ENCODE measurements at places on chromosomes 4 and X.

GRCh38 chr4:173025131-173025530 lies 143.5 kb upstream of the GALNT7 start:
- DNase-seq, result peak; percentile 94

DNA sequence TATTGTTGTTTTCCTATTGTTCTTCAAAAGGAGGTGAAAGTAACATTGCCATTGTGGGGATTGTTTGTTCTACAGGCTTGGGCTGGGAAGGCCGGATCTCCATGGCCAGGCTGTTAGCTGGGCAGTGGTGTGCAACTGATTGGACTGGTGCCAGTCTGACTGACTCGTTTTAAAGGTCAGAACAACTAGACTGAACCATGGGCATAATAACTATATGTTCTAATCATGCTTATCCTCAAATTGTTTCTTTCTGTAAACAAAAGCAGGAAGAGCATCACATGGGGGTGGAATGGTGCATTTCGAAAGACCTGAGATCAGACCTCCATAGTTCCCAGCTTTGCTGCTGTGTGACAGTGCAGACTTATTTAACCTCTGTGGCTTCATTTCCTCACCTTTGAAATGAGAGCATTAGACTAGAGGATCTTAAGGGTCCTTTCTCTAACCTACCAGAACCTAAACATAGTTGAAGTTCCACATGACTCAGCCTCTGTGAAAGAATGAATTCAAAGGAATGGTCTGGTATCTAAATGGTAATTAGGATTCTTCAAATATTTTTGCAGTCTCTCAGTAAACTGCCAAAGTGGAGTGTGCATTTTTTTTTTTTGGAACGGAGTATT lies 66.7 kb upstream of the PGRMC2 start:
- DNase-seq, result no peak

DNA sequence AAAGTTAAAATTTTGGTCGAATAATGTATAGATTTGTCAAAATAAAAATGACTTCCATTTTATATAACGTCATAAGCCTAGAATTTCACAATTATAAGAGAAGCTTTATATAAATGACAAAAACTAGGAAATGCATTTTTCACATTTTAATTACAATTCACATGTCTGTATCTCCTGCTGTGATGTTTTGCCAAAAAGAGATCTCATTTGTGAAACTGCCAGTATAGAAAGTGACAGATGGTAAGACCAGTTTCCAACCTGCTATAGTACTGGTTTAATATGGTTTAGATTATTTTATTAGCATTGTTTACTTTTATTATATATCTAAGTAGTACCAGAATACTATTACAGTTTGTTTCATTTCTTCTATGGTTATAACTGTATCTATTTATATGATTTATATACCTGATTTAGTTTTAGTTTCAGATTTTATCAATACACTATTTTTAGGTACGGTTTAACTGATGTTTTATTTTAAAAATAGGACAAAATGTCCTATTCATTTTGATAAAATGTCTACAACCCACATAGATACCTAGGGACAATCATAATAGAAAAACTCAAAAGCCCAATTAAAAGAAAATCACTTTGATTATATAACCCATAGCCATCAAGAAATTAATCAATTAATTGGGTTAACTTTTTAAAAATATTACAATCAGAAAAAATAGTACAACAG lies 5.4 kb upstream of the CCSER1 start:
- DNase-seq, result no peak

DNA sequence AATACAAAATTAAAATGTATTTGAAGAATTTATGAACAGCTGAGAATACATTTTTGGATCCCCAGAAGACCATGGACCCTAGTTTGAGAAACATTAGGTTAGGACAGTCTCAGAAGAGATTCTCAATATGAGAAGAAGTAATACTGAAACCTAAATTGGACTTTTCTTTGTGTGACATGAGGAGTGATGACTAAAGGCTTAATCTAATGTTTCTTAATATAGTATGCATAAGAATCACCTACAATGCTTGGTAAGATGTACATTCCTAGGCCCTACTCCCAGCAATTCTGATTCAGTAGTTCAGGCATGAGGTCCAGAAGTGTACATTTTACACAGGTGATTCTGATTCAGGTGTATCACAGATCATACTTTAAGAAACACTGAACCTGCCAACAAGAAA lies 31.6 kb upstream of the HUWE1 start:
- DNase-seq, result no peak

- DNase-seq, result peak; percentile 77
These were observed 136.2 kb downstream of the BTC start for GRCh38 chr4:74658116-74658515.

GRCh38 chr4:154492288-154492687 lies 689 bp upstream of the DCHS2 start:
- no peak for DNase-seq

DNA sequence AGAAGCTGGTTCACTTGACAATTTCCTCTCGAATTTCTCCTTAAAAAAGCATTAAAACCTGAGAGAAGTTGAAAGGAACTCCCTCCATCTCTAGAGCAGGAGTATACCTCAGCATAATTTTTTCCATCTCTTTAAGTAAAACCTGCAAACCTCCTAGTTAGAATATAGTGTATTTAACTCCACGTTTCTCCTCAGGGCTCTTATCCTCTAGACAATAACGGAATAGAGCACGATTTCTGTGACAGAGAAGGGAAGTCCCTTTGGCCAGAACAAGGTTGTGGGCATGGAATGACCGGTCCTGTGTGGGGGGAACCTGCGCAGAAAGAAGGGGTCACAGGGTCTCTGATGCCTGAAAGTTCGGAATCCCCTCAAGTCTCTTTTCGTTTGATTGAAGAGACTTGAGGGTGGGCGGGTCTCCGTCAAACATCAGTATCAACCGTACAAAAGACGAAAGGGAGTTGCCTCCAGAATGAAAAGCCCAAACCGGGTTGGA lies 697 bp downstream of the ZNF280C start:
- DNase-seq, result no peak

GRCh38 chrX:150693725-150694574 lies 754 bp downstream of the MTMR1 start:
- DNase-seq, result peak; percentile 67

- no peak for DNase-seq
These were observed 281.7 kb upstream of the PITX2 start for GRCh38 chr4:110904435-110905065.

DNA sequence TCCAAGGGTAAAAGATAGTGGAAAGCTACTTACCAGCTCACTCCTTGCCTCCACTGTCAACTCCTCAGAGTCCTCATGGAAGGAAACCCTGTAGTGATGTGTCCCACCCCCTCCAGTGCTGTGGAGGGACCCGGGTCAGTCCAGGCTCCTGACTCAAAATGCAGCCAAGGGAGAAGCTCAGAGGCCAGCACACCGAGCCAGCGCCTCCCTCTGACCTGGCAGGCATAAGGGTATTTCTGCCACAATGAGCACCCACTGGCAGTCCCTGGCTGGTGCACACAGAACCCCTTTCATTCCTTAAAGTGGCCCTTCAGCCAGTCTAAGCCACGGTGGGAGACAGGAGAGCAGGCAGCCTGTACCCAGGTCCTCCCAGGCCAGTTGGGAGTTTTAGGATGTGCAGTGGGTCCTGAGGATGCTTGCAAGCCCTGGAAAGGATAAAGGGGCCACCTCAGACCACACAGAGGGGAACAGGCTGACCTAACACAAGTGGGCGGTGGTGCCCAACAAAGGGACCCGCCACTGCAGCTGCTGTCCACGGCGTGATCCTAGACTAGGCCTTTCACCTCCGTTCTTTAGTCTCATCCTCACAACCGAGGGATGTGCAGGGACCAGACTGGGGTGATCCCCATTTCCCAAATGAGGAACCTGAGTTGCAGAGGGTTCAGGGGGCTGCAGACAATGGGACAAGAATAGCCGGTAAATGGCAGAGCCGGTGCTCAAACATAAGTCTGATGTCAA lies 5.7 kb downstream of the JAKMIP1 start:
- DNase-seq, result no peak

DNA sequence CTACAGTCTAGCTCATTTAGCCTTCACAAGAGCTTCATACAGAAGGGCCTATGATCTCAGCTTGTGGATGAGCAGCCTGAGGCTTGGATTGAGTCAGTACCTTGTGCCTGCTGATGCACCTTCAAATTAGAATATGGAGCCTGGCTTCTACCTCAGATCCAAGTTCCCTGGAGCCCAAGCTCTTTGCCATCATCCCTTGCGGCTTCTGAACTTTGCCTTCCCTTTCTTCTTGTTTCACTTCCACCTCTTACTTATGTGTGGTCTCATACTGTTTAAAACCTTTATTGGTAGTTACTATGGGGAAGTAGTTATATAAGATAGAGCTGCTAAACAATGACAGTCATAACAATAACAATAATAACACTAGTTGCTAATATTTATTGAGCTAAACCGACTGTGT lies 84.3 kb upstream of the AFF2 start:
- peak; percentile 73 for DNase-seq

GRCh38 chr4:61427099-61427817 lies 227.1 kb downstream of the ADGRL3 start:
- DNase-seq, result no peak

DNA sequence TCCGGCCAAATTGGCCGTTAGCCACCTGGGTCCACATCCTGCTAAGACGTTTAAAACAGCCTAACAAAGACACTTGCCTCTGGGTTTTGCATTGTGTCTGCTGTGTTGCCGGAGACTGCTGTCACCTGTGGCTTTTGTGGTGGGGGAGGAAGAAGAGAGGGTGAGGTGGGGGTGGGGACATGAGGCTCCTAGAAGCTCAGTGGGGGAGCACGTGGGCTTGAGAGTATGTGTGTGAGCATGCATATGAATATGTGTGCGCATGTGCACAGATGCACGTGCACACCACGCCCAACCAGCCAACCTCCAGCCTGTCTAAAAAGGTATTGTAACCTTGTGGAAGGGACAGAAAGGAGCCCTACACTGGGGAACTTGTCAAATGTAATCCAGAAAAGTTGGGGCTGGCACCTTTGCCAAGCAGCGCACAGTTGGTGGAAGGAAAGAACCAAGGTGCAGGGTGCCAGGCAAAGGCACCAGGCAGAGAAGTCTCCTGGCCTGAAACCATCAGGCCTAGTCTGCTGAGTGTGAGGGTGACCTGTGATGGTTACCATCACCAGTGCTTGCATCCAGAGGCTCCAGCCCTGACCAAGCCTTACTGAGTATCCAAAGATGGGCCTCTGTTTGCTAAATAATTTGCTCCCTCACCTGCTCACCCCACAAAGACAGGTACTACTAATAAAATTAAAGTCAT lies 10.1 kb upstream of the SASH3 start:
- DNase-seq, result peak; percentile 35

- DNase-seq, result no peak
These were observed 176.2 kb upstream of the TACR3 start for GRCh38 chr4:103895876-103896465.

DNA sequence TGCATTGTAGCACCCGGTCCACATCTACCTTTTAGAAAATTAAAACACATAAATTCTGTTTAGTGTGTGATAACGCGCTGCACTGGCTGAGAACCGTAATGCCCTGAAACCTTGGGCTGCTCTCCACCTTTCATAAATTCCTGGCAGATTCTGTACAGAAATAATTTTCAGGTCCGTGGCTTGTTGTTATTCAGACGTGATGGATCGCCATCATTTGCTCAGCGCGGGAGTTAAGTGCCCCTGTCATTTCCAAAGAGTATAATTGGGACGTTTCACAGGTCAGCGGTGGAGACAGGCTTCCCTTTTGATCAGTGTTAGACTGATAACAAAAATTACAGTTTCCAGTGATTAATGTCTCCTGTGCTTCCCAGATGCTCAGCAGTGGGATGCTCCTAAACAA lies 16.5 kb downstream of the UVSSA start:
- DNase-seq, result no peak

DNA sequence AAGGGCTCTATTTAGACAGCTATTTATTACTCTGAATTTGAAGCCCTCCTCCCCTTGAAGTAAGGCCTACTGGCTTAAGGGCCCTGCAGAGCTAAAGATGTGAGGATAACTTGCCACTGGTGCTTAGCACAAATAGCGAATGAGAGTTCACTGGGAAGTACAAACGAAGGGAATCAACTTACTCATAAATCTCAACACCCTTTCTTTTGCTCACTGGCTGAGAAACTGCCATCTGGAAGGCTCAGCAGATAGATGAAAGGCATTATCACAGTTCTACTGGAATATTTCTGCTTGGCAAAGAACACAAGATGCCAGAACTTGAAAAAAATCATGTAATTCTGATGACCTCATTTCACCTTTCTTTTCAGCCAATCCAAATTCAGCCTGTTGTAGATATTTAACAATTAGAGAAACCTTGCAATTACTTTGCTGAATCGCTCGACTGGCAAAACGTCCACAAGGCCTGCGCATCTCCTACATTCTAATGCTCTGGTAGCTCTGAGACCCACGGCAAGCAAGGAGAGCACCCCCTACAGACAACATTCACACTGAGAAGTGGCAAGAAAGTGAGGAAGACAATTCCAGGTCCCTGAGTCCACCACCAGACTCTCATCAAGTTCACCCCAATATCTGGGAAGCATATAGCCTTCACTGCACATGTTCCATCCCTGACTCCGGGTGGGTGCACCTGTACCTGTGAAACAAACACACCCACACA lies 27.5 kb downstream of the TSPAN5 start:
- no peak for DNase-seq
